Natural killer cell (primary cell): ENCODE measurements at places on chromosomes 13 and 19. TPM values are rescaled to one million over a fixed set of nuclear protein-coding genes. Genes with fewer than 3 reads are reported as not detected.

Gene KIR2DL1
- 88.2 TPM for total RNA-seq

Gene CEACAM19
- 2.6 TPM for total RNA-seq

GRCh38 chr19:31054430-31054829, 294.8 kb downstream of the TSHZ3 start:
- no peaks in the 10 kb centered on the region for H3K27me3 ChIP-seq
- no peak for DNase-seq
- no peak overlapping the region for H3K4me3 ChIP-seq
- no peak overlapping the region for H3K27ac ChIP-seq
- no peaks in the 10 kb centered on the region for H3K36me3 ChIP-seq
- no peaks in the 10 kb centered on the region for H3K4me1 ChIP-seq

DNA sequence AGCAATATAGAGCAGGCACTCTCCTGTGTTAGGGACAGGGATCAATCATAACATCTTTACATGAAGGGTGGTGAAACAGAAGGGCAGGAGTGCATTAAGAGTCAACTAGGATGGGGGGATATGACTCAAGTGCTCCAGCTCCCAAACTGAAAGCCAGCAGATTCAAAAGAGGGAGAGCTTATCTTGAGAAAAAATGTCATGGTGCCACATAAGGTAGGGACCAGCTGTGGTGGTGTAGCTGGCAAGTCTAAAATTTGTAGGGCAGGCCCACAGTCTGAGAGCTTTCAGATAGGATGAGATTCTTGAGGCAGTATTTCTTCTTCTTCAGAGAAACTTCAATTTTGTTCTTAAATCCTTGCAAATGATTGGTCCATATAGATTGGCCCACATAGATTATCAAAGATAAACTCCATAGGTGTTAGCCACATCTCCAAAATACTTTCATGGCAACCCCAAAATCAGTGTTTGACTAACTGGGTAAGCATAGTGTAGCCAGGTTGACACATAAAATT, 19.1 kb downstream of the DNAJC15 start:
- H3K27ac ChIP-seq, result no peak overlapping the region
- peaks cover 6% of the 10 kb centered on the region for H3K4me1 ChIP-seq
- DNase-seq, result no peak
- H3K27me3 ChIP-seq, result no peaks in the 10 kb centered on the region
- H3K4me3 ChIP-seq, result no peak overlapping the region
- peaks cover 2% of the 10 kb centered on the region for H3K36me3 ChIP-seq

DNA sequence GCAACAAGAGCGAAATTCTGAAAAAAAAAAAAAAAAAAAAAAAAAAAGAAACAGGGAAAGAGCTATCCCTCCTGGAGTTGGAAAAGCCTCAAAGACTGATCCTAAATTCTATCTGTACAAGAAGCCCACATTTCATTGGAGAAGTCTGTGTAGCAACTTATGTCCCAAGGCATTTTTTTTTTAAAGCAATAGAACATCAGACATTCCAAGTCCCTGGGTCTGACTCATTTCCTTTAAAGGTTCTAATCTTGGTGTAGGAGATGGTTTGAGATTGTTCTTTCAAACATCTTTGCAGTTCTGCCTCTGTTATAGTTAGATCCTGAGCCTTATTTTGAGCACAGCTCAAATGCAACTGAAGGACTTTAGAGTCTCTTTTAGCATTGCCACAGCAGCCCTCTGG, 706.5 kb upstream of the MIR17HG start:
- H3K36me3 ChIP-seq, result no peaks in the 10 kb centered on the region
- no peaks in the 10 kb centered on the region for H3K4me1 ChIP-seq
- H3K27me3 ChIP-seq, result no peaks in the 10 kb centered on the region

Gene LINGO3
- 0.84 TPM for total RNA-seq

Gene MEX3D
- total RNA-seq, result 4.2 TPM

Gene ZBTB32
- total RNA-seq, result 0.35 TPM

DNA sequence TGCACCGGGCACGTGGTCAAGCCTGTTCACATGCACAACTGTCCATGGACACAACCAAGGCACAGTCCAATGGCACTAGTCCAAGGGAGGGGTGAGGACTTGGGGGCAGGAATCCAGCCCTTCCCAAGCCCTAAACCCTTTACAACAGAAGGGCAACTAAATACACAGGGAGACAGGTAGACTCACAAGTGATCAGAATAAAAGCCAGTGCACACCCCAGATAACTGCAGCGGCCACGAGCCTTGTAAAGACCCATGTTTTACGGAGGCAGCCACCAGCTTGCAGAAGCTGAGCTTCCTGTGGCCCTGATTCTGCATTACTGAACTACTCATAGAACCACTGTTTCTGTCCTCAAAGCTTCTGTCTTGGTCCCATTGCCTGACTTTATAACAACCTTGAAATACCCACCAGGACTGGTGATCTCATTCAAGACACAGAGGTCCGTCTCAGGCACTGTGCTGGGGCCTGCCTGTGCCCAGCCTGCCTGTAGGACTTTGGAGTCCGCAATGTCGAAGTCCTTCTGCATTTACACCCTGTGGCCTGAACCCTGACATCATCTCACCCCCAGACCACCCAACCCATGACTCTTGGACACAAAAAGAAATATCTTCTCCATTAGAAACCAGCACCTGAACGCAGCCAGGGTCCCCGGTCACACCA, 181.2 kb downstream of the COL4A1 start:
- no peaks in the 10 kb centered on the region for H3K4me1 ChIP-seq
- H3K27me3 ChIP-seq, result no peaks in the 10 kb centered on the region
- no peaks in the 10 kb centered on the region for H3K36me3 ChIP-seq
- H3K27ac ChIP-seq, result no peak overlapping the region
- no peak for DNase-seq
- no peak overlapping the region for H3K4me3 ChIP-seq

Gene CDC37
- 242 TPM for total RNA-seq

DNA sequence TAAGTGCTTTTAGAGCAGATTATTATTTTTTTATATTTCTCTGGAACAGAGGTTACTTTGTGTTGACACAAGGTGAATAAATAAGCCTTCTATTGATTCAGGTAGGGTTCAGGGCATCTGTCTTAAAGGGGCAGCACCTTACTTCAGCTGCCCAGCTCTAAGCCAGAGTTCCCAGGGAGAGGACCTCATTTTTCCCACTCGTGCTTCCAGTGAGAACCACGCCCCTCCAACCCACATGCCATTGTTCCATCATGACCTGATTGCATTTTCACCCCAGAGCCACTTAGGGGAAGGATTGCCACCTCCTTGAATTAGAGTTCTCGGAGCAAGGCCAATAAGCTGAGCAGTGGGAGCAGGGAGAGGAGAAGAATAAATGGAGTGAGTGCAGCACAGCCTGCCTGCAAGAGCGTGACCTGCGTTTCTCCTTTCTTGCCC, 104.3 kb upstream of the FRY start:
- peaks cover 25% of the 10 kb centered on the region for H3K4me1 ChIP-seq
- no peak overlapping the region for H3K4me3 ChIP-seq
- H3K36me3 ChIP-seq, result no peaks in the 10 kb centered on the region

- H3K36me3 ChIP-seq, result no peaks in the 10 kb centered on the region
- DNase-seq, result no peak
- H3K27me3 ChIP-seq, result no peaks in the 10 kb centered on the region
- no peak overlapping the region for H3K27ac ChIP-seq
Measured at GRCh38 chr13:67043901-67044300, 186.2 kb downstream of the PCDH9 start.

- no peaks in the 10 kb centered on the region for H3K36me3 ChIP-seq
- H3K27ac ChIP-seq, result no peak overlapping the region
- peaks cover 9% of the 10 kb centered on the region for H3K4me1 ChIP-seq
- no peak for DNase-seq
- peaks cover 7% of the 10 kb centered on the region for H3K27me3 ChIP-seq
- H3K4me3 ChIP-seq, result no peak overlapping the region
Measured at GRCh38 chr19:32219392-32219791, 126.0 kb upstream of the ZNF507 start.

- no peak overlapping the region for H3K27ac ChIP-seq
- no peak for DNase-seq
- H3K4me3 ChIP-seq, result no peak overlapping the region
- no peaks in the 10 kb centered on the region for H3K36me3 ChIP-seq
- H3K4me1 ChIP-seq, result no peaks in the 10 kb centered on the region
Measured at GRCh38 chr13:32889986-32890565, 126.1 kb upstream of the KL start.

- no peak for DNase-seq
- no peak overlapping the region for H3K27ac ChIP-seq
- H3K4me3 ChIP-seq, result no peak overlapping the region
- no peaks in the 10 kb centered on the region for H3K36me3 ChIP-seq
- H3K27me3 ChIP-seq, result peaks cover 3% of the 10 kb centered on the region
Measured at GRCh38 chr13:43529796-43530195, 257.0 kb downstream of the ENOX1 start.

DNA sequence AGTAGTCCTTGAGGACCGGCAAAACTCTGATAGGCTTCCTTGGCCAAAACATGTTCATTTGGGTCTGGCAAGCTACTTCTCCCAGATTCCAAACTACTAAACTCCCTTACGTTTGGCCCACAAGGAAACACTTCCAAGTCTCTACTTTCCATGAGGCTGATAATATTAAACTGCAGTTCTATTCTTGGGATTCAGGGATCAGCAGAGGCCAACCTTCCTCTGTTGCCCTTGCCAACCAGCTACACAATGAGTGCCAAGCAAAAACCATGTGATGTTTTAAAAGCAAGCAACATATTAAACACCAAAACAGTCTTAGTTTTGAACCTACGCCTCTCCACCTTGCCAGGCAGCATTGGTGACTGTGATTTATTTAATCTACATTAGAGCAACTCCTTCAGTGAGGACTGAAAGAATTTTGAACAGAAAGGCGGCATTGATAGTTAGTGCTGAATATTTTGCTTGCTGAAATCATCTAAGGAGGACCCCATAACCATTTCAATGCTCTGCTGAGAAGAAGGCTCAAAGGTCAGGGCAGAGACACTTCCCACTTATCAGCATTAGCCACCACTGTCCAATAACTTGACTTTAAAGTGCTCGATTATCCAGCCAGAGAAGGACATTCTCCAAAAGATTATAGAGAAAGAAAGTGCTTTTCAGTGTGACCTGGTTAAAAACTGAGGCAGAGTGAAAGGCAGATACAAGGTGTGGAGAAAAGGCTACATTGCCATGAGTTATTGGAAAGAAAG, 287.1 kb downstream of the TBC1D4 start:
- no peak for DNase-seq
- H3K27ac ChIP-seq, result no peak overlapping the region
- no peaks in the 10 kb centered on the region for H3K36me3 ChIP-seq
- H3K4me1 ChIP-seq, result no peaks in the 10 kb centered on the region
- peaks cover 7% of the 10 kb centered on the region for H3K27me3 ChIP-seq
- H3K4me3 ChIP-seq, result no peak overlapping the region

Gene DNAJC15
- 7.7 TPM for total RNA-seq

Gene IGFL3
- total RNA-seq, result not detected

Gene RNF17
- total RNA-seq, result not detected

GRCh38 chr13:92510416-92510815, 716.2 kb upstream of the GPC6 start:
- H3K36me3 ChIP-seq, result no peaks in the 10 kb centered on the region
- H3K27me3 ChIP-seq, result no peaks in the 10 kb centered on the region

DNA sequence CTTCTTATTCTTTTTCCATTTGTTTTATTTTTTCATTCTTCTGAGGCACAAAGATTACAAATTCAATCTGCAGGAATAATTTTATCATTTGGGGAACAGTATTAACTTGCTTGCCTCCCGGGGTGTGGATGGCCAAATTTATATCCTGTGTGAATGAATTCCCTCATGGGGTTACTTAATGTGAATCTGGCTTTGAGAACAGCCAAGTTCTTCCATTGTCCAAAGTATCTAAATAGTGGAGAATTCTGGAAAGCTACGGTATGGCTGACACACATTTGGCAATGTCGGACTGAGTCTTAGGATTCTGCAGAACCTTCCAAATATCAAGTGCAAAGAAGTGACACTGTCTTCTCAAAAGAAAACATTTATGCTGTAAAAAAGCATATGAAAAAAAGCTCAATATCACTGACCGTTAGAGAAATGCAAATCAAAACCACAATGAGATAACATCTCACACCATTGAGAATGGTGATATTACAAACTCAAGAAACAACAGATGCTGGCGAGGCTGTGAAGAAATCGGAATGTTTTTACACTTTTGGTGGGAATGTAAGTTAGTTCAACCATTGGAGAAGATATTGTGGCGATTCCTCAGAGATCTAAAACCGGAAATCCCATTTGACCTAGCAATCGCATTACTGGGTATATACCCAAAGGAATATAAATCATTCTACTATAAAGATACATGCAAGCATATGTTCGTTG, 620.2 kb downstream of the EFNB2 start:
- H3K27me3 ChIP-seq, result no peaks in the 10 kb centered on the region
- no peaks in the 10 kb centered on the region for H3K4me1 ChIP-seq
- H3K4me3 ChIP-seq, result no peak overlapping the region
- H3K36me3 ChIP-seq, result no peaks in the 10 kb centered on the region
- no peak overlapping the region for H3K27ac ChIP-seq
- DNase-seq, result no peak

Gene TRPC4
- not detected for total RNA-seq

DNA sequence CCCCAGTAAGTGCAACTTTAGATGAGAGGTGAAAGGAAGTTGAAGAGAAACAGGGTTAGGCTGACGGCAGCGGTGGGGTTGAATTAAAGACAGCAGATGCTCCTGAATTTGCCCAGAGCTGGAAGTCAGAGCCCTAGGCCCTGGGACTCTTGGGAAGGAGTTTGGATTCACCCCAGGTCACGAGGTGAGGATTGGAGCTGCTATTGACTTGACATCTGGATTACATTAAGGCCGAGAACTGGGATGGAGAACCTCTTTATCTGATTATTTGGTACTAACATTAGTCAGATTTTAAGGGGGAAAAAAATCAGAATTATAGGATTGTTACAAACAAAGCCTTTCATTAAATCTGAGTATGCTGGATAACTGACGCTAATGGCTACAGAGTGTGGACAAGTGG, 367.2 kb downstream of the ZNF536 start:
- no peaks in the 10 kb centered on the region for H3K4me1 ChIP-seq
- no peaks in the 10 kb centered on the region for H3K27me3 ChIP-seq
- no peak for DNase-seq
- no peak overlapping the region for H3K27ac ChIP-seq
- no peak overlapping the region for H3K4me3 ChIP-seq

Gene KISS1R
- not detected for total RNA-seq

DNA sequence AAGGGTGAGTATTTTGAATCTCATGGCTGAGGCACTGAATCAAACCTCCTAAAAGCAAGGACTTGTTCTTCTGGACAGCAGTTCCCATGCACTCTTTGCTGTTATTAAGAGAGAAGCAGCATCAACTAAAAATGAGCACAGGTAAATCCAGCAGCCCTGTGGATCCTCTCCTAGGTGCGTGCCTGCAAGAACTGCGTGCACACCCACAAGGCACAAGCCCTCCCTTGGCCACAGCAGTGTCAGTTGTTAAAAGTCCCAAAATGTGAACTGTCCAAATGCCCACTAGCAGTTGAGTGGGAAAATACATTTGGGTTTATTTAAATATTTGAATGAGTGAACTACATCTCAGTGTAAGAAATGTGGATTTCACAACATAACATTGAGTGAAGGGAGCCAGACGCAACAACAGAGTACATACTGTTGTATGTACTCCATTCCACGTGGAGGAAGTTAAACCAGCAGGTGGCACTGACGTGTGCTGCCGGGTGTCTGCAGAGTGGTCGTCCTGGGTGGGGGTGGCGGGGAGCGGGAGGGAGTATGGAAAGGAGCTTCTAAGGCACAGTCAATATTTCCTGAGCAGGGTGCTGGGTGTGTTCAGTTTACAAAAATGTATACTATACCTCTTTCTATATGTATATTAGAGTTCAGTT, 266.4 kb downstream of the NALCN start:
- no peaks in the 10 kb centered on the region for H3K36me3 ChIP-seq
- H3K27ac ChIP-seq, result no peak overlapping the region
- peaks cover 7% of the 10 kb centered on the region for H3K27me3 ChIP-seq
- no peak overlapping the region for H3K4me3 ChIP-seq
- DNase-seq, result no peak

Gene PRODH2
- not detected for total RNA-seq

- no peaks in the 10 kb centered on the region for H3K4me1 ChIP-seq
- DNase-seq, result no peak
- no peak overlapping the region for H3K4me3 ChIP-seq
- no peaks in the 10 kb centered on the region for H3K36me3 ChIP-seq
Measured at GRCh38 chr13:112648966-112649690, 40.7 kb upstream of the ATP11A start.
